Activated CD4-positive, alpha-beta T cell treated with anti-CD3 and anti-CD28 coated beads for 24 hours (primary cell): ENCODE measurements at places on chromosomes 6 and 20.

- DNase-seq, result no peak
These were observed 25.5 kb downstream of the GNAS start for GRCh38 chr20:58877976-58878360.

GRCh38 chr6:168206186-168206585 is 113.4 kb downstream of the DACT2 start:
- no peak for DNase-seq

DNA sequence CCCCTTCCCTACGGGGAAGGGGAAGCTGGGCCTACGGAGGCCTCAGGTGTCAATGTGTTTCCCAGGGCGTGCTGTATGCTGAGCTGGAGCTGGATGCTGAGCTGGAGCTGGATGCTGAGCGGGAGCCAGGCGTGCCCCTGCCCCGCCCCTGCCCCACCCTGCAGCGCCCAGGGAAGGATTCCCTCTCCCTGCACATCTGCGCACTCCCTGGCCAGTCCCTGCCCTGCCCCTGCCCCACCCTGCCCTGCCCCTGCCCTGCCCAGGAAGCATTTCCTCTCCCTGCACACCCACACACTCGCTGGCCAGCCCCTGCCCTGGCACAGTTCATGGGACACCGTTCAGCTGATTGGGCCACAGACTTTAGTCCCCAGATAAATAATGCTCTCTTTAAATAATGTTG is 196.8 kb downstream of the SMOC2 start:
- no peak for DNase-seq

DNA sequence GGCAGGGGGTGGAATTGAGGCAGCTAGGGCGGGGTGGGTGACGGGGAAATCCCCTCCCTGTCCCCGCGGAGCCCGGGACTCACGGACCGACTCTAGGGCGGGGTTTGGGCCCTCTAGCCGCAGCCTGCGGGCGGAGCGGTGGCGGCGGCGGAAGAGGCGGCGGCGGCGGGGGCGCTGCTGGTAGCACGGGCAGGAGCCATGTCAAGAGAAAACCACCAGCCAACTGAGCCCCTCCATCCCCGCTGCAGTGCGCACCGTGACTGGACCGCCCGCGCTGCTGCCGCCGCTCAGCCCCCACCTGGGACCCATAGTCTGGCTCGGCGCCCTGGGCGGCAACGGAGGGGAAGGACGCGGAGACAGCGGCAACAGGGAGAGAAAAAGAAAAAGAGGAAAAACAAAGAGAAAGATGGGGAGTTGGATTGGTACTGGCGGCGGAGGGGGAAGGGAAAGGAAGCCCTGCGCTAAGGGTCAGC is 1.2 kb upstream of the C6orf62 start:
- peak; percentile 59 for DNase-seq

- no peak for DNase-seq
These were observed 239.3 kb upstream of the ID4 start for GRCh38 chr6:19597809-19598320.

- DNase-seq, result no peak
These were observed 220.1 kb downstream of the HACE1 start for GRCh38 chr6:104639668-104640067.

DNA sequence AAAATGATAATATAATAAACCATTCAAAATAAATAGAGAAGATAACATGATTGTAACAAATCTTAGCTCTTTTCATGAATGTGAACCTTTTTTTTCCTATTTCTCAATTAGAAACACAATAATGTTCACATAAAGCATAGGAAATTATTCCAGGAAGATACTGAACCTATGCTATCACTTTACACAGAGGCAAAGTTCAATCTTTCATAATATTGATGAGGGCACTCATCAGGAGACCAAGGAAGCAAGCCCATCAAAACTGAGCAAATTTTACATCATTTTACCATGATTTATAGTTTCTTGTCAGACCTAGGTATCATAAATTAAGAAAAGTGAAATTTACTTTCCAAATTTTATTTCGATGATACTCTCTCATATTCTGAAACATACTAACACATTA is 938.5 kb downstream of the TBC1D32 start:
- DNase-seq, result no peak

DNA sequence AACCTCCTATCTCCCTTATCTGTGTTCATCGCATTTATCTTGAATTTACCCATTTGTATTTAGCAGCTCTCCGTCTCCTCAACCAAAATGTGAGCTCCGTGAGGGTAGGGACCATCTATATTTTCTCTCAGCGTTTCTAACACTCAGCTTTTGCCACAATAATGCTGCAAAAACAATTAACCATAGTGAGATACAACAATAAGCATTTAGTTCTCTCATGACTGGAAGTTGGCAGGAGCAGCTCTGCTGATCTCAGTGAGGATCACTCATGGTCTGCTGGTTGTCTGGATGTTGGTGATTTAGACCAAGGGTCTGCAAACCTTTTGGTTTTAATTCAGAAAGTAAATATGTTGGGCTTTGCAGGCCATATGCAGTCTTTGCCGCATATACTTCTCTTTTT is 394.8 kb upstream of the RNF217 start:
- no peak for DNase-seq

DNA sequence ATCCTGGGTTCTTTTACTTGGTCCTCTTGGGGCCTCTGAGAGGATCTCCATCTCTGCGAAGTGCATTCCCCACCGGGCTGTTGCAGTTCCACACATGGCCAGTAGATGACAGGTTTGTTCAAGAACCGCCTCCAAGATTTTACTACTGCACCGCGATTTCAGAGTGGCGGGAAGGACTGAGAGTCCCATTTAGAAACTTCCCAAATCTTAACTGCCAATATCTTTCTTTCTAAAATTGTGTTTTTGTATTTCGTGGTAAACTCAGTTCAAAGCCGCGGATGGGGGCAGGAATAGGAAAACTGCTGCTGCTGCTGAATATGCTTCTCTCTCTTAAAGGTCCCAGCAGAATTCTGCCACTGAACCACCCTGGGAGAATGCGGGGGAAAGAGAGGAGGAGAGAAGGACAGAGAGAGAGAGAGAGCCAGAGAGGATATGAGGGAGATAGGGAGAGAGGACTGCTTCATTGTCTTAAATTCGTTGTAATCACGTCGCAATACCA is 8.6 kb upstream of the BTNL2 start:
- DNase-seq, result peak; percentile 71

DNA sequence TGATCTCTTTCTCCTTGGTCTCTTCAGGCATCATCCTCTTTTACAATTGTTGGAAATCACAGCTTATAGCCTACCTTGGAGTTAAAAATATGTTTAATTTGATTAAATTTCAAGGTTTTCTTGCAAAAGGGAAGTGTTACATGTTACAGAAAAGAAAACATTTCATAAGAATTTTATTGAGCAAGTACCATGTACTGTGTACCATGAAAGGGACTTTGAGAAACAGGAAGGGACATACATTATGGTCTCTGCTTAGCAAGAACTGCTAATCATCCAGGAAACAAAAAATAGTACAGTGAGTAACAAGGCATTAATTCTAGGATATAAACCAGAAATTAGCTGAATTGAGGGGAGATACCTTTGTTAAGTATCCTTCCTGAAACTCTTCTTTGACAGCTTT is 145.3 kb upstream of the SPACA1 start:
- DNase-seq, result no peak
